Stimulated activated CD4-positive, alpha-beta T cell treated with anti-CD3 and anti-CD28 coated beads, Interleukin-1b, Interleukin-23, amount 100 ng/mL, for 1 hour (primary cell): ENCODE measurements at places on chromosomes 2 and 18.

DNA sequence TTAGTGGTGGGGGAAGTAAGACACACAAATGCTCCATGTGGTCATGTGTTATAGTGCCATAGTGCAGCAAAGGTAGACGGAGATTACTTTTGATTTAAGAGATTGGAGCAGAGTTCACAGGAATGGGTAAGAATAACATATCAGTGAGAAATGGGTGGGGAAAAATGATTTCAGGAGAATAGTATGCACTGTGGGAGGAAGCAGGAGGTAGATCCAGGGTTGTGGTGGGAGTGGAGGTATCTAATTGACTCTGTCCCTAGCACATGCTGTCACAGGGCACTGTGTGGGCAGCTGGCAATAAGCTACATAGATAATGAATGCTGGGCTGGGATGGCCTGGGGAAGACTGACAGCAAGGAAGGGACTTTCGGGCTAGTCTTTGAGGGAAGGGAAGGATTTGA is 65.3 kb downstream of the STAT1 start:
- no peak for DNase-seq

GRCh38 chr2:99619151-99619550 is 129.3 kb upstream of the REV1 start:
- no peak for DNase-seq

DNA sequence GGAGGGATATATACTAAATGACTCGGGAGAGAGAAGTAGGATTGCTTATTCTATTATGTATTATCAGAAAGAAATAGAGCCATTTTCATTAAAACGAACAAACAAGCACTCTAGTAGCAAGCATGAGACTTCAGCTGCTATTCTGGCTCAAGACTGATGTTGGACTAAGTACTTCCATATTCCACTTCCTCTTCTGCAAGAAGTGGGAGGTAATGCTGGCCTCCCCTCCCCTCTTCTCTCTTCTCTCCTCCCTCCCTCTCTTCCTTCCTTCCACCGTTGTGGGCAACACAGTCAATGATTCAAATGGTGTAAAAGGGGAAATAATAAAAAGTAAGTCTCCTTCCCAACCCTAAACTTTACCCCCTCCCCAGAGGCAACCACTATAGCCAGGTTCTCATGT is 62.6 kb downstream of the EMX1 start:
- no peak for DNase-seq

- DNase-seq, result no peak
Observed at GRCh38 chr2:15238028-15238427, 323.1 kb downstream of the NBAS start.

GRCh38 chr2:165161510-165161909 is 42.3 kb downstream of the SCN3A start:
- DNase-seq, result no peak

- no peak for DNase-seq
Observed at GRCh38 chr18:32299484-32299883, 109.6 kb downstream of the MEP1B start.

DNA sequence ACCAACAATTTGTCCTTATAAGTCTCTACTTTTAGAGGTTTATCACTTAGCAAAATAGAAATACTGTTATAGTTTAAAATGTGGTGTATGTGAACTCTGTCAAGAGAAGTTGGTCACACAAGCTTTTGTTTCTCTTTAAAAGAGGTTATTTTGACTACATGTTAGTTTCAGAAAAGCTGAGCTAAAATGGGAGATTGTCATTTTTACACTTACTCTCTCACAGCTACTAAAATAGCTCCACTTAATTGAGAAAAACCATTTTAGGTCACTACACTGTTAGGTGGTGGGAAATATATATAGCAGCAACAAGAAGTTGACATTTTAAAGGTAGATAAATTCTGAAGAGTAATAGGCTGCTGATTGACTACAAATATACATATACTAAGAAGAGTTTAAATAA is 161.5 kb upstream of the KCNJ3 start:
- no peak for DNase-seq

DNA sequence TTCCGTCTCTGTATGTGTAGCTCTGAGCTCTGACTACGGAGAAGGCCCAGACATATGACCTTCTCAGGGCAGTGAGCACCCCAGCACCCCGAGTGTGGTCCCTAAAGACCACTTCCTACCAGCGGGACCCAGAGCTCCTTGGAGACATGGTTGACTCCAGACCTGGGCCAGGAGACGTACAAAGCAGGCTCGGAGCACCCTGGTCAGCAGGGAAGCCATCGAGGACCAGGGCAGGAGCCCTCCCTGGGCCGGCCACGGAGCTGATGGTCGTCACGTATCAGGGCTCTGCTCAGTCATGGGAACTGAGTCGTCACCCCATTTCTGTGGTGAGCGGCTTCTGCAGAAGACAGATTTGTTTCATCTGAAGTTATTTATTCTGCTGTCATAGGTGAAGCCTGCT is 12.8 kb upstream of the NEU4 start:
- DNase-seq, result no peak

GRCh38 chr2:18777250-18777812 is 188.0 kb upstream of the NT5C1B start:
- DNase-seq, result no peak

DNA sequence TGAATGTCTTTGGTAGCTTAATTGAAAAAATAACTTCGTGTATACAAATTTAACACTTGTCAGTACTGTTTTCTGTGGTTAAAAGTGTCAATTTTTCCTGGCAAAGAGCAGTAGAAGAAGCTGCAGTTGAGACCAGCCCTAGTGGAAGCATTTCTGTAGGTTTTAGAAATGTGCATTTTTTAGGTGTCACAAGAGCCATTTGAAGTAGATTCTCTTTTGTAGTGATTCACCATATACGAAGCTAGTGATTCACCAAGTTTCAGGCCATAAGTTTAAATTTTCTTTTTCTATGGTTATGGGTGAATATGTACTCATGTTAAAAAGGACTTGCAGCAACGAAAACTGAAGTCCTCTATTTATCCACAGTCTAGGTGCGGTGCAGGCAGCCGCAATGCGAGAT is 4.2 kb downstream of the NABP1 start:
- no peak for DNase-seq

- DNase-seq, result no peak
Observed at GRCh38 chr2:45470531-45470930, 140.5 kb downstream of the SRBD1 start.
